ENCODE measurements at places on chromosomes 3 and 15.

DNA sequence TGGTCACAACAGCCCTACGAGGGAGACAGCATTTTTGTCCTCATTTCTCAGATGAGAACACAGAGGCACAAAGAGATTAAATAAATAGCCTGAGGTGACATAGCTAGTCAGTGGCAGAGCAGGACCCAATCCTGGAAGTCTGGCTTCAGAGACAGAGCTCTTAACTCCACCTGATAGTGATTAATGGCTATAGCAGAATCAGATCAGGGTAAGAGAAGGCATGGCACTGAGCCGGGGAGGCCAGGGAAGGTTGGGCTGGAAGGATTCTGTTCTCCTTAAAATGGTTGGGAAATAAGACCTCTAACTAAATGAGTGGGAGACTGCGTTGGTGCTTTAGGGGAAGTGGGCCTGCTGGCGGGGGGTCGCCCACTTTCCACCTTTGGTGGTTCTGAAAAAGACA is 104.5 kb downstream of the VGLL4 start:
- no peak for DNase-seq

DNA sequence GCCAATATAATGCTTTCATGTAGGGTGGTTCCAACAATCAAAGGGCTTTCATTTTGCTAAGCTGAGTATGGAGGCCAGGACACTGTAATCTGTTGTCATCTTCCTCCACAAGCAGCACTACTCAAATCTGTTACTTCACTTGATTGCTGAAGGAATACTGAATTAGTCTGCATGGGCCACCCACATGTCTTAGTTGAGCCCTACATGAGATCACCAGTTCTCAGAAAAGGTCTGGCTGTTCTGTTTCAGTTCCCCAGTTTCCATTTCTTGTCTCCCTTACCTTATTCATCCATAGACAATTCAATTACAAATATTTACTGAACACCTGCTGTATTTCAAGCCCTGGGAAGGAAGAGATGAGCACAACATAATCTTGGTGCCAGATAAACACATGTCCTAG is 119.2 kb downstream of the FHIT start:
- DNase-seq, result no peak

DNA sequence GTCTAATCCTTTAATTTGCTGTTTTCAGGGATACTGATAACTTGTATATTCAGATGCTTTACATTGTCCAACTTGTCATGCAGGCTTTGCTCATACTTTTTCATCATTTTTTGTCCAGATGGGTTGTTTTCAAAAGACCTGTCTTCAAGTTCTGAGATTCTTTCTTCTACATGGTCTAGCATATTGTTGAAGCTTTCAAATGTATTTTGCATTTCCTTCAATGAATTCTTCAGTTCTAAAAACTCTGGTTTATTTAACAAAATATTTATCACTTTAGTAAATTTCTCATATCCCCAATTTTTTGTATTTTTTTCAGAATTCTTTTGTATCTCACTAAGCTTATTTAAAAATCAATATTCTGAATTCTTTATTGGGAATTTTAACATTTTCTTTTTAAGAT is 388.3 kb upstream of the IL12A start:
- DNase-seq, result no peak

GRCh38 chr3:65539616-65540015 is 499.1 kb downstream of the MAGI1 start:
- DNase-seq, result no peak

DNA sequence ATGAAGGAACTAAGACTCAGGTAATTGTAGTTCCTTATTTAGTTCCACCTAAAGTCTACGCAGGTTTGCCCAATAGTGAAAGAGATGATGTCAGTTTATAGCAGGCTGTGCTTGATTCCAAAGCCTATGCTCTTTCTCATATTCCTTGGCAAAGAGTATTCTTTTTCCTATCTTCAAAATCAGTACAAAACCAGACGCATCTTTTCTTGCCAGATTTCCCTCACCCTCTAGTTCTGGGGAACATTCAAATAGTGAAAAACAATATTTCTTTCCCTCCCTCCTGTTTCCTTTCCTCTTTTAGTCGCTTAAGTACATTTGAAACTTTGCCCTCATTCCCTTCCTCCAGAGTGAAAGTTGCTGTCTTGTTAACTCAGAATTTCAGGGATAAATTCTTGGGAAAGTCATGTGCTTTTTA is 134.6 kb upstream of the PDZRN3 start:
- no peak for DNase-seq

- DNase-seq, result no peak
Observed at GRCh38 chr3:137766876-137767537, 2.9 kb downstream of the SOX14 start.

DNA sequence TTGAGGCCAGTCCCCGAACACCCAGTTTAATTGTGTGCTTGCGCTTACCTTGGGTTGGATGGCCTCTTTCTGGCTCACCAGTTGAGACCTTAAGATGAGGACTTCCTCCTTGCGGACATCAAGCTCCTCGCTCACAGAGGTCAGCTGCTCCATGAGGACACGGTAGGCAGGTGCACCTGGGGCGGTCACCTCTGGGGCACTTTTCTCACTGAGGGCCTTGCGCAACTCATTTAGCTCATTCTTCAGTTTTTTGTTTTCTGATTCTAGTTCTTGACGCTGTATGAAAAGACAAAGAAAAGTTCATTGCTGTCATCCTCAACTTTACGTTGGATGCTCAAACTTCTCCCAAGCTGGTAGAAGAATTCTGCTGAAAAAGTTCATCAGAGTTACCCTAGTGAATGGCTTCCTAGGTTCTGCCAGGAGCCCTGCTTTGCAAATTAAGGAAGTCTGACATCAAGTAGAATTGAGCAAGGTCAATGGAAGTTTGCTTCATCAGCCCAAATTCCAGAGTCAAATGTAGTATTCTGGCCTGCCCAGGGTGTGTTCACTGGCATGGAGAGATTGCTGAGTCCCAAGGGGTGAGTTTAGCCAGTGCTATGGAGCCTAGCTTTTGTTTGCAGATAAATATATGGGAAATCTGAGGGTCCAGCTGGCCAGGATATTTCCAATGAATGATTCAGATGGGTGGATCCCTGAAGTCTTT is 55.8 kb upstream of the MYO5C start:
- DNase-seq, result no peak

- no peak for DNase-seq
Observed at GRCh38 chr3:10299175-10299574, 6.4 kb upstream of the GHRL start.

DNA sequence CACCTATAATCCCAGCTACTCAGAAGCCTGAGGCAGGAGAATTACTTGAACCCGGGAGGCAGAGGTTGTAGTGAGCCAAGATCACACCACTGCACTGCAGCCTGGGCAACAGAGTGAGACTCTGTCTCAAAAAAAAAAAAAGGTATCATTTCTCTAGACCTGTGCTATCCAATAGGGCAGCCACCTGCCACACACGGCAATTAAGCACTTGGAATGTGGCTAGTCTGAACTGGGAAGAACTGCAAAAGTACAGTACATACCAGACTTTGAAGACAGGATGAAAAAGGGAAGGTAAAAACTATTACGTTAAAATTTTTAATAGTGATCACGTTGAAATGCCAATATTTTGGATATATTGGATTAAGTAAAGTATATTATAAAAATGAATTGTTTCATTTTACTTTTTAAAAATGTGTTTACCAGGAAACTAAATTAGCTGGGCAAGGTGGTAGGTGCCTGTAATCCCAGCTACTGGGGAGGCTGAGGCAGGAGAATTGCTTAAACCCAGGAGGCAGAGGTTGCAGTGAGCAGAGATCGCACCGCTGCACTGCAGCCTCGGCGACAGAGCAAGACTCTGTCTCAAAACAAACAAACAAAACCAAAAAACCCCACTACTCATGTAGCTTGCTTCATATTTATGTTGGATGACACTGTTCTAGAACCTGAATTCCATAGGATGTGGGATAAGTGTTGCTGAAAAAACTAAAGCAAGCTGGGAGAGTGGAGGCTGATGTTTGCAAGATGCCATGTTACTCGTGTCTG is 2.3 kb downstream of the CYP8B1 start:
- no peak for DNase-seq

DNA sequence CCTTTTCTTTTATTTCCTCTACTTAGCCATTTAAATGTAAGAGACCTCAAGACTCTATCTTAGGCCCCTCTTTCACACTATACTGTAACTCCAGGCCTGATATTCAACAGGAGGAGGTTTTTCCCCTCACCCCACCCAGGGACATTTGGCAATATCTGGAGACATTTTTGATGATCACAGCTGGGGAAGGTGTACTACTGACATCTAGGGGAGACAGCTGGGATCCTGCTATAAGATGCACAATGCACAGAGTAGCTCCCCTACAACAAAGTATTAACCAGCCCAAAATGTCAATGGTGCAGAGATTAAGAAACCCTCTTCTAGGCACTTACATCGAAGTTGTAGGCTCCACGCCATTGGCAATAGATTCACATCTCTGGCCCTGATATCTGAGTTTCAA is 517.5 kb upstream of the UBE2E2 start:
- peak; percentile 3 for DNase-seq

GRCh38 chr3:81395739-81396513 is 365.5 kb downstream of the GBE1 start:
- DNase-seq, result no peak

DNA sequence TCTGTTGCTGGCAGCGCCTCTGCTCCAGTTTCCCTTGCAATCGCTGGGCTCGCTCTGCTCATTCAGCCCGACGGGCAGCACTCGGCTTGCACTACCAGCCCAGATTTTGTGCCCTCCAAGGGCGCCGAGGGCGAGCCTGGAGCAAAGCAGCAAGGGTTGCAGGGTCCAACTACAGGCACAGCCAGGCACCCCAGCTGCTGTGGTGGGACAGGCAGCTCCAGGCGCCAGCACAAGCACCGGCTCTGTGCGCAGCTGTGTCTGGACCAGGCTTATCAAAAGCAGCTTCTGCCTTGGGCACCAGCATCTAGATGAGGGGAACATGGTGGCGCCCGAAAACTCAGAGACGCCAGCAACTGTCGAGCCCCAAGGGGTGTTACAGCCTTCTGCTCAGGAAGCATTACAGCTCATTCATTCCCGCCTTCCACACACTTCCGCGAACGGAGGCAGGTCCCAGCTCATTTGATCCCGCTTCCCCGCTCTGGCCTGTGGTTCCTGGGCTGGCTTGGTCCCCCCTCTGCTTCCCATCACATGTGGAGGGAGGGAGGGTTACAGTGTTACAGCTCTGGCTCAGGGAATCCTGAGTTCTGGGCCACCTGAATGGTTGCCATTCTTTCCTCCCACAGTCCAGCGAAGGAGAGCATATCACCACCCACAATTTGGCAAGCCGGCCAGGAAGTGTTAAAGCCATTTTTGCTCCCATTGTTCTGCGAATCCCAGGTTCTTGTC is 409.9 kb upstream of the ALCAM start:
- no peak for DNase-seq

DNA sequence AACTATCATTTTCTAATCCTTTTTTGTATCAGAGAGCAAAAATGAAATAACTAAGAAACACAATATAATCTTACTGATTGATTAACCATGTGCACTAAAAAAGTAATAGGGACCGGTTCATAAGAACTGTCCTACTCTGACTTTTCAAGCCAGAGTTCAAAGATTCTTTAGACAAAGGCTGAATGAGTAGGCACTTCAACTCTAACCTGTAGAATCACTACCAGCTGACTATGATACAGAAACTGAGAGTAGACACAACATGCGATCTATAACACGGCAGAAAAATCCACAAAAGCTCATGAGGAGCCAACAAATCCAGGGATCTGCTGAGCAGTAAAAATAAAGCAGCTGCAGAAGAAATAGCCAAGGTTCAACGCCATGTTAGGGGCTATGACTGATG is 8.9 kb downstream of the COPB2 start:
- no peak for DNase-seq

DNA sequence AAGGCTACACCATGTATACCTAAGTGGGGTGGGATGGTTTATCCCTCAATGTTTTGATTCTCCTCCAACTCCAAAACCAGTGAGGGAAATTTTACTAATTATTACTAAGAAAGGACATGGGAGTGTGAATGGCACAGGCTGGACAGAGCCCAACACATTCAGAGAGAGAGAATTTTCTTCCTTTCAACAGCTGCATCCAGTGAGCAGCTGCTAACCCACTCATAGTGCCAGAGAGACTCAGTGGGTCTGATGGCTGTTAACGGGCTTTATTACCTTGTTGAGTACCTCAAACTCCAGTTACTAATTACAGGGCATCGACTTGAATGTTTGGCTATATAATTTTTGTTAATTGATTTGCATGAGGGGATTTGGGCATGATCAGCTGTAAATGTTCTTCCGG is 75.8 kb downstream of the RORA start:
- no peak for DNase-seq

- DNase-seq, result no peak
Observed at GRCh38 chr3:143998266-143998665, 26.6 kb downstream of the DIPK2A start.

DNA sequence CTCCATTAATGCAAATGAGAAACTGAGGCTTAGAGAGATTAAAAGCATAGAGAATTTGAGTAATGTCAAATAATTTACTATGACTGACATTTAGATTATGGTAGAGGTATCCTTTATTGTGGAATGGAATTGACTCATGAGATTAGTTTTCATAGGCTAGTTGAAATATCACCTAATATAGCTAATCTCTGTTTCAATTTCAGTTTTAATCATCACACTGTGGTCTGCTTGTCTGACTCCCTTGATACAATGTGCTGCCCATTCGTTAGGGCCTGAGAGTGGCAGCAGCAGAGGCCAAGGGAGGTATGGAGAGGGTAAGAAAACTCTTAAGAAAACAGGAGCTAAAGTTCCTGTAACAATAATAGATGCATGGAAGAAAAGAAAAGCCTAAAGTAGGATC is 13.2 kb upstream of the ZBTB20 start:
- no peak for DNase-seq

DNA sequence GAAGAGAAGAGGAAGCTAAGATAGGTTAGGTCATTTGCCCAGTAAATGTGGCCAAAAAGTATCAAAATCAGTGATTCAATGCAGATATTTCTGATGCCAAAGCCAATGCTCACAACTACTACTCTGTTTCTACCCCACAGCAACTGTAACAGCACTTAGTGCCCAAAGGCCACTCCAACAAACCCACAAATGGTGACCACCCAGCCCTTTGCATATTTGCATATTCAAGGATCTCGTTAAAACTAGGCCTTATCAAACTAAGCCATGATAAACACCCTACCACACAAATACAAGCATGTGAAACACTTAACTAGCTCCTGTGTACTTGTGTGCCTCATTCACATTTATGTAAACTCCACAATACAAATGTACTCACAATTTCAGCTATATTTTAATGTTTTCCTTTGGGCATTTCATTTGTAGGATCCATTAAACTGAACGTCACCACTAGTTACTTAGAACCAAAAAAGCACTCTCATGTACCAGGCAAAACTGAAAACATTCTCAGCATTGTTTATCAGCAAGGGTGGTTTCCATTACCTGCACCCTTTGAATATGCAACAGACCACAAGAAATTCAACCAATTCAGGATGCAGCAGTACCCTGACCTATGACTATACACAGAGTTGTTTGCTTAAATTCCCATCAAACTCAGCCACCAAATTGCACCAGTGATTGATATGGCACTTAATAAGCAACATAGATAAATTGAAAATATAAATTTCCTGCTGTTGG is 111.2 kb upstream of the STT3B start:
- no peak for DNase-seq

GRCh38 chr3:126269354-126269753 is 87.9 kb downstream of the KLF15 start:
- no peak for DNase-seq

Data from smooth muscle cell of the brain vasculature (primary cell).